ENCODE measurements at places on chromosomes 4 and X. TPM values are rescaled to one million over a fixed set of nuclear protein-coding genes. Genes with fewer than 3 reads are reported as not detected.

The NAP1L5 gene
- 3.9 TPM for total RNA-seq

The XAGE5 gene
- total RNA-seq, result not detected

The TECRL gene
- total RNA-seq, result not detected

The SPANXC gene
- not detected for total RNA-seq

The PLAC8 gene
- total RNA-seq, result 62.3 TPM

The GSTCD gene
- 15.8 TPM for total RNA-seq

The NOX1 gene
- total RNA-seq, result not detected

The PNMA6F gene
- not detected for total RNA-seq

The XPNPEP2 gene
- 0.21 TPM for total RNA-seq

The MAOA gene
- 0.26 TPM for total RNA-seq

The NEXMIF gene
- 0.86 TPM for total RNA-seq

The HSFX4 gene
- not detected for total RNA-seq

The AMBN gene
- total RNA-seq, result not detected

The ZNF280C gene
- total RNA-seq, result 4.0 TPM

The PPP2R2C gene
- not detected for total RNA-seq

The ADAM29 gene
- not detected for total RNA-seq

The VEGFC gene
- not detected for total RNA-seq

The PABPC4L gene
- total RNA-seq, result not detected

The ELK1 gene
- 58.1 TPM for total RNA-seq

The TRPC5OS gene
- not detected for total RNA-seq

Measured in activated naive CD4-positive, alpha-beta T cell treated with anti-CD3 and anti-CD28 coated beads for 36 hours (primary cell).